ENCODE measurements at places on chromosomes 1 and 21. TPM values are rescaled to one million over a fixed set of nuclear protein-coding genes. Genes with fewer than 3 reads are reported as not detected.

The BTG3 gene
- polyA plus RNA-seq: 18.7 TPM

DNA sequence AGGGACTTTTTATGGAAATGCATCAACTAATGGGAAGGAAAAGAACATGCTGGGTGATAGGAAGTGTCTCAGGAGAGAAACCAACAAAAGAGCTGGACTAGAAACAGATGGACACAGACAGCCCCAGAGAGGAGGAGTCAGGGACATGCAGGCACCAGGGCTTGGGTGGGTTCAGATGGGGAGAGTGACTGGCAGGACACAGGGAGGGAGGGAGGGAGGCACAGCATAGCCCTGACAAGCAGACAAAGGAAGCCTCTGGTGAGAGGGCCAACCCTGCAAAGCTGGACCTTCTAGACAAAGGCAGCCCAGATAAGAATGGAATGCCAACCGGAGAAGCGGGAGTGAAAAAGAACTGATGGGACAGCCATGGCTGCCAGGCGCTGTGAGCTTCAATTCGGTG is 568.8 kb downstream of the AJAP1 start:
- no peak for DNase-seq

- DNase-seq: no peak
Measured at GRCh38 chr1:66426239-66426853, 107.6 kb upstream of the SGIP1 start.

The AMY2B gene
- polyA plus RNA-seq: 2.2 TPM

DNA sequence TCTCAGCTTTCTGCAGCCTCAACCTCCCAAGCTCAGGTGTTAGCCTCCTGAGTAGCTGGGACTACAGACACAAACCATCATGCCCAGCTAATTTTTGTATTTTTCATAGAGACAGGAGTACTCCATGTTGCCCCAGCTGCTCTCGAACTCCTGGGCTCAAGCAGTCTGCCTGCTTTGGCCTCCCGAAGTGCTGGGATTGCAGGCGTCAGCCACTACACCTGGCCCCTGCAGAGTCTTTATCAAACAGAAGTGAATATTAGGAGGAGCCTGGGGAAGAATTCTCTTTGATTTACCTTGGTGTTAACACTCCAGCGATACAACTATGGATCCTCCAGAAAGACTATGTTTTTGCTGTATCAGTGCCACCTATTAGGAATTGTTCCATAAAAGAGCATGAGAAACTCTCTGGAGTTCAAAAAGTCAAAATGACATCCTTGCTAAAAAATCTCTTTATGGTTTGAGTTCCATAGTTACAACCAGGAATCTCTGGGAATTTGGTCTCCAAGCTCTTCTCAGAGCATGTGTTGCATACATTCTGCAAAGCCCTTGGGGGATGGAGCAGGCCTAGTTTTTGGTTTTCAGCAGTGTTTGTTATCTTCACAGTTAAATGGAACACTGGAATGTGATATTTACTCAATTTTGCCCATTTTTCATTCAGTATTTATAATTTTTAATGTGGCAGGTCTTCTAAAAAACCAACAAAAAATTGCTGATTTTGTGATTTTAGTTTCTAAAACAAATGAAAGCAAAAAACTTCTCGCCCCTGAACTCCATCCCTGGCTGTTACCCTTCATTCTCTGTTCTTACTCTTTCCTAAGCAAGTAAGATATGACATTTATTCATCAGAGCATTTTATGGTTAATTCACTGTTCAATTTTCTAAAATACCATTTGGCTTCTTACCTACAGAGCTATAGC is 77.3 kb downstream of the OLFML2B start:
- no peak for DNase-seq

GRCh38 chr1:30255111-30255724 is 468.2 kb downstream of the MATN1 start:
- DNase-seq: no peak

The KRTAP15-1 gene
- polyA plus RNA-seq: not detected

The OR10T2 gene
- polyA plus RNA-seq: not detected

GRCh38 chr21:21851657-21852056 is 853.4 kb downstream of the NCAM2 start:
- no peak for DNase-seq

- peak; percentile 34 for DNase-seq
Measured at GRCh38 chr1:200252531-200252930, 157.3 kb downstream of the ZNF281 start.

- no peak for DNase-seq
Measured at GRCh38 chr1:5615076-5615475, 377.1 kb downstream of the NPHP4 start.

The USH2A gene
- polyA plus RNA-seq: not detected

The TEX38 gene
- polyA plus RNA-seq: not detected

DNA sequence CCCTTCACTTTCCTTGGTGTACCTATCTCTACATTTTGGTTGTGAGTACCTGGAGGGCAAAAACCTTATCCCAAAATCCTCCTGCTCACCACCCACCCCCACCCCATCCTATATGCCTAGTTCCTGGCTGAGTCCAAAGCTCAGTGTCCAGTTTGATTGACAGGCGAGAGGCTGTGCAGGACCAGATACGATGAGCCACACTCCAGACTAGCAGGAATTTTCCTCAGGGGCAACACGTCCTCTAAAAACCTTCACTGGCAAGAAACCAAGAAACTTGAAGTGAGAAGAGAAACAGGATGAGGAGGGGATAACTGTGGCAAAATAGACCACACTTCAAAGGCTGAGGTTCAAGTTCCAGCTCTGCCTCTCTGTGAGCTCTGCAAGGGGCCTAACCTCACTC is 1.1 kb upstream of the SLAMF8 start:
- no peak for DNase-seq
